C1 segment of cervical spinal cord (tissue), 14 donors: ENCODE measurements at places on chromosomes 12 and 14.
A peak's percentile ranks its signal among the peaks of the same experiment; 100 is the strongest.

- no peak for DNase-seq
Observed at GRCh38 chr12:65835256-65835655, 11.0 kb downstream of the HMGA2 start.

- DNase-seq = peak; percentile 16
Observed at GRCh38 chr12:12327802-12328201, 22.2 kb downstream of the MANSC1 start.

DNA sequence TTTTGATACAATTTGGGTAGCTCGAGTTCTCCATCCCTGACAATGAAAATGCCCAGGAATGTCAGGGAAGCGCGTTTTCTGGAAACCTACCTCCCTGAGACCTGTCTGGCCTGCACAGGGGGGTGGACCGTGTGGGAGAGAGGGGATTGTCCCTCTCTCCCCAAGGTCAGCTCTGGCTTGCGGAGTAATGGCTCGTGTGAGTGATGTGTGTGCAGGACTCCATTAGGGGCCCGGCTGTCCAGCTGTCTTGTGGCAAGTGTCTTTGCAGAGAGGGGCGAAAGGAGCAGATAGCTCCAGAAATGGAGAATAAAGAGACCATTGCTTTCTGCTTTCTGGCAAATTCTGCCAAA, 215.3 kb downstream of the CHST11 start:
- no peak for DNase-seq

GRCh38 chr14:92638266-92638665, 110.2 kb downstream of the LGMN start:
- no peak for DNase-seq

DNA sequence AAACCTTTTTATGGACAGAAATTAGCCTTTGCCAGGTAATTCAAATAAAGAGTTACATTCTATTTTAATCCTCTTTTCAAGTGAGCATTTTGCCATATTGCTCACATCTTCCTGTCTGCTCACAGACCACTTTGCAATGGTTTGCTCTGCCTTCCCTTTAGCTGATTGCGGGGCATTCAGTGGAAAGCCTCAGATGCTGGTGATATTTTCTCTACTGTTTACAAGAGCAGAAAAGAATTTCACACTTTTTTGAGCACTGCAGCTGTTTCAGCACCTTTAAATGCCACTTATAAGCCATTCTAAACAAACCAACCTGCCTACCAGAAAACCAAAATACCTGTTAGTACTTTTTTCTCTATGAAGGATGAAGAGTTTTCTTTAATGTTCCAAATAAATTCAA, 195.7 kb upstream of the LRIG3 start:
- no peak for DNase-seq

DNA sequence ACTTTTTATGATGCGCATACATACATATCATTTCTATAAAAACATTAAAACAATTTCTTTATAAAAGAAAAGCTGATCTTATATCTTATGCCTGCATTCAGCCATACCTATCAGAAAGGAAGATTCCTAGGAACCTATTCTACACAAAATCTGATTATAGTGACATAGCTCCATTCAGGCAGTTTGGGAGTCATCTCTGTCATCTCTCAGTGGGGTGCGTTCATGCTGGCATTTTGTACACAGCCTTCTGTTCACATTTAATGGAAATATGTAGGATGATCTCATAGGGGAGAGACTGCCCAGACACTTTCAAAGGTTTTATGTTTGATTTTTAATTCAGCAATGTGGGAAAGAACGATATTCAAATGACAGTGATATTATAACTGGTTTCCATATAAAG, 52.9 kb downstream of the ATL1 start:
- no peak for DNase-seq

DNA sequence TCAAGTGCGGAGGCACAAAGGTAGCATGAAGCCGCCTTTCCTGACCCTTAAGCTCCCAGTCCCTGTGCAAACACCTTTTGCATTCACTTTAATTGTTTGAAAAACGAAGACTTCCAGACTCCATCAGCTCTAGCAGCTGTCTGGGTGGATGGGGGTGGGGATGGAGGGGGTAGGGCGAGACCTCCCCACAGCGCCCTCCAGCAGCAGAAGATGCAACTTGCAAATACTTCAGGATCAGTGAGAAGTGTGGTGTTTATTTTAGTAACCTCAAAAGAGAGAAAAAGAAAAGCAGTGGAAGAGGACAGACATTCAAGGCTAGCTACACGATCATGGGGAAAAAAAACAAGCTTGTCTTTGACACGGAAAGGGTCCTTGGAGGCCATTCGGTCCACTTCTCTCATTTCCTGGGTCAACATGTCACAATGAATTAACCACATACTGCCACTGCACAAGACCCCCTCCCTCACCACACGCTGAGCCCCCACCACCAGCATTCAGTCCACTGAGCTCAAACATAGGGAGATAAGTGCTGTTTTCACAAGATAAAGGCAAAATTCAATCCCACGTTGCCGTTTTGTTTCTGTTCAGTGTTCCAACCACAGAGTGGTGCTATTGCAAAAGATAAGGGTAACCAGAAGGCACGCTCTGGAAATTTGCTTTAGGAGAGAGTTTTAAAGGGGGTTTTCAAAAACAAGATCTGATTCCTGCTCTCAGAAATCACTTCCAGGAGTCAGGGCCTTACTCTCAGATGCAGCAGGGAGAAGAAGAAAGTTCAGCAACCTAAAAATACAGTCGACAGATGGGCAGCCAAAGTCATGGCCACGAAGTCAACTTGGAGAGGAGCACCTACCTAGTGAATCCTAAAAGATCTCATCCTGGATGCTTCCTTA, 3.3 kb upstream of the NTF3 start:
- no peak for DNase-seq

DNA sequence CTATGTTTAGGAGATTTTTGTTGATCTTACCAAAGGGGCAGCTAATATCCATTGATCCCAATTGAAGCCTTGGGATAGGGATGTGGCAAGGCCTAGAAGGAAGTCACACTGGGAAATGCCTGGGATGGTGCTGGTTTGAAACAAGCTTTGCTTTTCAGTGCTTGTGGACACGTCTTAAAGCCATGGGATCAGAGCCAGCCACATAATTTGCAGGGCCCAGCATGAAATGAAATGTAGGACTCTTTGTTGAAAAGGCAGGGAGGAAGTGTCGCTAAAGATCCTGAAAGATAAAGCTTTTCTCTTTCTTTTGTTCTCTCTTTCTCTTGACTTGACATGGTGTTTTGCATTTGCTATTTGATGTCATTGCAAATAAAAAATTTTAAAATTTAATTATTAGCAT, 5.0 kb downstream of the TTC9 start:
- no peak for DNase-seq

GRCh38 chr14:80455031-80455430, 243.7 kb upstream of the DIO2 start:
- no peak for DNase-seq

GRCh38 chr12:94916663-94917062, 86.8 kb downstream of the NDUFA12 start:
- no peak for DNase-seq

GRCh38 chr14:63938198-63939005, 85.6 kb downstream of the SYNE2 start:
- DNase-seq = no peak

GRCh38 chr14:40133463-40133862, 701.2 kb upstream of the FBXO33 start:
- no peak for DNase-seq

- DNase-seq = peak; percentile 37
Observed at GRCh38 chr12:108337235-108338223, 1.6 kb downstream of the CMKLR1 start.

GRCh38 chr12:24913130-24913529, 35.8 kb downstream of the BCAT1 start:
- no peak for DNase-seq

- DNase-seq = no peak
Observed at GRCh38 chr14:97458661-97459579, 661.7 kb downstream of the VRK1 start.

DNA sequence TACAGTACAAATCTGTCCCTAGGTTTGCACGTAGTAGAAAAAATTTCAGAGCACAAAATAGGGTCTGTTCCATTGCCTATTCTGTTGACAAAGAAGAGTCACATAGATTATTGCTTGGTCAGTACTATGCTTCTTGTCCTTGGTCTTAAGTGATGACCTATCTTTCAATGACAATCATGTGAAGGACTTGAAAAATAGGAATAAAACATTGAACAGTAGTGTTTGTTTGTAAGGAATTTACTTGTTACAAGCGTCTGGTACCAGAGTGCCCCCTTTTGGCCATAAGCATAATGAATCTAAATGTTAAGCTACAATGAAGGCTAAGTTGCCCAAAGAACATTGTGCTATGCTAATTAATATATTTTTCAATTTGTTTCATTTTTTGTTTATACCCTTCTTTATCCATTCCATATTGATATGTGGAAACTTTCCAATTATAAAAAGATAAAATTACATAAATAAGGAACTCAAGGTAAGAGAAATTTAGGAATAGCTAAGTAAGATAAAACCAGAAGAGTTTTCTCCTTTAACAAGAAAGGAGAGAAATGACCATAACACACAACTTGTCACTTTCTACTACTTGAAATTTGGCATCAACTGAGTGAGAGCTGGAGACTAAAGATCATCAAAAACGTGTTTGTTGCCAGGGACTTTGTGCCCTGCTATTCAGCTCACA, 204.7 kb downstream of the EPS8 start:
- no peak for DNase-seq

DNA sequence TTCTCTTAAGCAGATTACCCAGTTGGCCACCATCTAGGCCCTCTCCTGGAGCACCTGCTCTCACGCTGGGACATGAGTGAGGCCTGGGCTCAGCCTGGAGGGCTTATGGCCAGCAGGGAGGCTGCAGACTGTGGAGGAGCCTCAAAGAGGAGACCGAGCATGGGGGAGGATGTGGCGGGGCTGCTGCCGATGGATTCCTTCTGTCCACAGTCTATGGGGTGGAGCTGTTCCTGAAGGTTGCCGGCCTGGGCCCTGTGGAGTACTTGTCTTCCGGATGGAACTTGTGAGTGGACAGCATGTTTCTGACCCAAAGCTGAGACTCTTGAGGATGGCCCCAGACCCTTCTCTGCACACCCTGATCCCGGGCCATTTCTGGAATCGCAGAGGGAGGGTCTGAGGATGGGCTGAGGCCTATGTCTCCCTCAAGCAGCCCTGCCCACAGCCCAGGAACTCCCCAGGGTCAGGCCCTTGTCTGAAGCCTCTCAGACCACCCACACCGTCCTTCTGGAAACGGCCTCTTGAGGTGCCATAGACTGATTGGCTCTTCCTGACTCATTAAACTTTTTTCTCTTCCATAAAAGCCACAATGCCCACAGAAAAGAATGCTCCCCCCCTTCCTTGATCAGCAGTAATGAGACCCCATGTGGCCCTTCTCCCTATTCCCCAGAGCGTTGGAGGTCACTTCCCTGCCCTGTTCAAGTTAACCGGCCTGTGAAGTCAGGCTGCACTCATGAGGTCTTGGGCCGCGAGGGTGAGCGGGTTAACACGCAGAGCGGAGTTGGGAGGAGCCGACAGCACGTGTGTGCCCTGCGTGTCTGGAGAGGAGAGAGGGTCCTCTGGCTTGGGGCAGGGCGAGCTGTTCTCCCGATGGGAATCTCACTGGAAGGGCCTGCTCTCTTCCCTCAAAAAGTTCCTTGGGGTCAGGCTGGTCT, 49.0 kb downstream of the SLC8B1 start:
- no peak for DNase-seq

DNA sequence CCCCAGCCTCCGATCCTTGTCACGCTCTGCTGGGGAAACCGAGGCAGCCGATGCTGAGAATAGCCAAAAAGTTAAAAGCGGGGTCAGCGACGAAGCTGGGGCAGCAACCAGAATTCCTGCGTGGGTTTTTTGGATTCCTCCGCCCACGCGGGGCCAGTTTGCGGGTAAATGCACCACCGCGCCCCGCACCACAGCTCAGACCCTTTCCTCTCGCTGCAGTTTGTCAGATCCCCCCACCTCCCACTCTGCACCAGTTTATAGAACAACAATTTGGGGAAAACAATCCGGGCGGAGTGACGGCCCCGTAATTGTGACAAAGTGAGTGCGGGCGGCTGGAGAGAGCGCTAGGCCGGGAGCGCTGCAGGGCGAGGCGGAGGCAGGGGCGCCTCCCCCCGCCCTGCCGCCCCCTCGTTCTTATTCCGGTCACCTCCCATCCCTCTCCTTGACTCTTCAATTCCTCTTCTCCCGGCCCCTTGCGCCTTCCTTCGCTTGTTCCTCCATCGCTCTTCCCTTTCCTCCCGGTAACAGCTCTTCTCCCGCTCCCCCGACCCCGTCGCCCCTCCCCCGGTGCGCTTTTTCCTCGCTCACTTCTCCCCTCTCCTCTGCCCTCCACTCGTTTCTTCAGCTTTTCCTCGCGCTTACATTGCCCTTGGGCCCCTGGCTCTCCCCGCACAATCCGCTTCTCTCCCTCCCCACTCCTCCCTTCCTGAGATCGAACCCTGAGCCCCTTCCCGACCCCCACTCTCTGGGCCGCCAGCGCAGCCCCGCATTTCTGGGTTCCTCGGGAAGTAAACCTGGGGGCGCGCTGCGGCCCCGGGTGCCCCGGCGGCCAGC, 646 bp upstream of the DNAJC22 start:
- no peak for DNase-seq

DNA sequence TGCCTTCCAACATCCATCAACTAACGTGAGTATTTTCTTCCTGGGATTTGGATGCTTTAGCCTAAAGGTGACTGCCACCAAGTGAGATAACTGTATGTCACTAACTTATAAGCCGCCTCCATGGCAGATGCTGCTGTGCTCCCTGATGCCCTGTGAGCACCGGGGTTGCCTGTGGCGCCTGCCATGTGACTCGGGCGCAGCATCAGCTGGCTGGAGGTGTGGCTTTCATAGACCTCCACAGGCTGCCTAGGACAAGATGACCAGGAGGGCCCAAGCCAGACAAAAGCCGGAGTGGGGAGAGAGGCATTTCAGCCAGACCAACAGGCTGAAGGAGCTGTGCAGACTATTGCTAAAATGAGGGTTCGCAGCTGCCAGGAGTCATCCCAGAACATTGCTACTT, 55.7 kb downstream of the ANAPC7 start:
- no peak for DNase-seq

- no peak for DNase-seq
Observed at GRCh38 chr14:30085943-30086342, 158.3 kb upstream of the PRKD1 start.

- DNase-seq = no peak
Observed at GRCh38 chr12:53207042-53207441, at the start of gene ITGB7. Gene ITGB7, minus strand, starts transcription at chr12:53207251. Its CDS starts 6,808 bp downstream, at chr12:53200443.

DNA sequence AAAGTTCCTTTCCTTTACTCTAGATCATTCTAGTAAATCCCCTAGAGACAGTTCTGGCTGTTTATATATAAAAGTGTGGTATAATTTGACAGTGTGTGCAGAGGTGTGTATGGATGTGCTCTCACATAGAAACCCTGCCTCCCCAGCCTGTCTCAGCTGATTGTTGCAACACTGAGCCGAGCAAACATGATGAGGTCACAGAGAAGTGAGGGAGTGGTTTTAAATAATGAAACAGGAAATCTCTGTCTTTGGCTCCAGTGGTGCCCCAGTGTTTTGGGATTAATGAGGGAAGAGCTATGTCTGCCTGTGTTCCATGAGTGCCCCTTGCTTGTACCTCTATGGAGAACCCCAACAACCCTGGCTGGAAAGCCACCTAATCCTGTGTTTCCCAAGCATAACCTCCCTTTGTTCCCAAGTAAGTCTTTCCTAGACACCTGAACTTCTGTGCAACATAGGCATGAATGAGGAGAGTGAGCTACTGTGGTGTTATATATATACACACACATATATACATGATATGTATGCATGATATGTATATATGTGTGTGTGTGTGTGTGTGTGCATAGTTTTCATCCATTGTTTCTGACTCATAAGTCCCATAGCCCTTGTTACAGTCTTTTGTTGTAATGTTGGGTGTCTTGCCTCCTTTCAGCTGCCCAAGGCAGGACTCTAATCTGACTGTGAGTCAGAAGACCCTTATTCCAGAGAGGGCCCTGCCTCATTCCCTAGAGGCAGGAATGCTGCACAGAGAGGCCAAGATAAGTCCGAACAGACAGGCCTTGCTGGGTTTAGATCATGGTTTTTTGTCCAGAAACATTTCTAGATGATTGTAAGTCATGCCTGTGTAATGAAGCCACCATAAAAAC, 18.0 kb downstream of the TRAF3 start:
- no peak for DNase-seq
